ENCODE measurements at places on chromosomes 3 and 15. TPM values are rescaled to one million over a fixed set of nuclear protein-coding genes. Genes with fewer than 3 reads are reported as not detected.

- H3K36me3 ChIP-seq = no peaks in the 10 kb centered on the region
- peaks cover 5% of the 10 kb centered on the region for H3K4me1 ChIP-seq
- H3K27me3 ChIP-seq = no peaks in the 10 kb centered on the region
- no peak for DNase-seq
Observed at GRCh38 chr3:57221883-57222282, 5.6 kb upstream of the APPL1 start.

GRCh38 chr3:131033480-131034080 is 6.9 kb downstream of the NEK11 start:
- no peaks in the 10 kb centered on the region for H3K4me1 ChIP-seq
- no peak overlapping the region for H3K4me3 ChIP-seq
- H3K36me3 ChIP-seq = no peaks in the 10 kb centered on the region
- DNase-seq = no peak
- no peaks in the 10 kb centered on the region for H3K27me3 ChIP-seq

- no peak for DNase-seq
- H3K27me3 ChIP-seq = peaks cover 3% of the 10 kb centered on the region
- H3K27ac ChIP-seq = peak overlapping the region; percentile 45
Observed at GRCh38 chr15:50109076-50109987, 9.7 kb downstream of the ATP8B4 start.

- H3K4me3 ChIP-seq = no peak overlapping the region
- peaks cover 16% of the 10 kb centered on the region for H3K4me1 ChIP-seq
- H3K27me3 ChIP-seq = peaks cover 20% of the 10 kb centered on the region
- DNase-seq = no peak
- no peak overlapping the region for H3K27ac ChIP-seq
Observed at GRCh38 chr15:75174729-75175128, 27.0 kb upstream of the C15orf39 start.

DNA sequence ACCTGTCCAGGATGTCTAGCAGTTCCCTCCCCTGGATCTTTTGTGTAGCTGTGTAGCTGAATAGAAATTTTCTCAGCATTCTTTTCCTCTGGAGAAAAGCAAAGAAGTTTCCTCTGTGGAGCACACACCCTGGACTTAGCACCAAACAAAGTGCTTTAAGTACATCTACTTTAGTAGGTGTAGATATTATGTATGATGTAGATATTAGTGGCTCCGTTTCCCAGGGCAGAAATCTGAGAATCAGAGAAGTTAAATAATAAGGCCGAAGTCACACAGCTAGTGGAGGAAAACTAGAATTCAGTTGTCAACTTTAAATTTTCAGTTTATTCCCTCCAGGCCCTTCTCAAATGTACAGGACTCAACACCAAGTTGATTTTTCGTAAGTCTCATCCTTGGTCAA is 401.7 kb upstream of the NR2F2 start:
- peaks cover 3% of the 10 kb centered on the region for H3K4me1 ChIP-seq
- H3K4me3 ChIP-seq = no peak overlapping the region
- DNase-seq = no peak
- no peaks in the 10 kb centered on the region for H3K36me3 ChIP-seq
- H3K27ac ChIP-seq = no peak overlapping the region

DNA sequence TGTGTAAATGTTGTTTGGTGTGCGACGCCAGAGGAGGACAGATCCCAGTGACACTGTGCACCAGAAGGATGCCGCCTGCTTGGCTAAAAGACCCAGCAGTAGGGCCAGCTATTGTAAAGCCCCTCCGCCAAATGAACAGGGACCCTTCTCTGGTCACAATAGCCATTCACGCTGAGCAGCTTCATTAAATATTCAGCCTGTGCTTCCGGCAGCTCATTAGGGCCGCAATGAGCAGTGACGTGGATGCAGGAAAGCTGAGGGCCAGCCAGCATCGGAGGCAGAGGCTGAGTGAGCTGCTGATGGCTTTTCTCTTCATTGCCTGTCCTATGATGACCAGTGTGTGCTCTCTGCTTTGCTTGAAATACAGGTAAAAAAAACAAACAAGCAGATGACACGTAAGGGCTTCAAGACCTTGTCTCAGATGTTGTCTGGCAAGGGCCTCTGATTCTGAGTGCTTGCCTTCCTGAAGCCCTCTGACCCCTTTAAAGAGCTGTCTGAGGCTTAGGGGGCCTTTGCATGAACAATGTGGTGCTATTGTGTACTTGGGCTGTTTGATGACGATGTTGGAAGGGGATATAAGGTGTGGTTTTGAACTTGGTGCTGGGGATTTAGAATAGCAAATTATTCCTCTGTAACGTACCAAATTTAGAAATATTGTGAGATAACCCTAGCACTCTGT is 130.4 kb downstream of the FEZF2 start:
- no peak for DNase-seq
- H3K4me1 ChIP-seq = no peaks in the 10 kb centered on the region
- H3K27ac ChIP-seq = no peak overlapping the region
- H3K36me3 ChIP-seq = no peaks in the 10 kb centered on the region
- H3K4me3 ChIP-seq = no peak overlapping the region
- peaks cover 14% of the 10 kb centered on the region for H3K27me3 ChIP-seq

GRCh38 chr3:35789042-35789831 is 149.9 kb downstream of the ARPP21 start:
- H3K4me3 ChIP-seq = no peak overlapping the region
- no peak overlapping the region for H3K27ac ChIP-seq
- no peak for DNase-seq
- no peaks in the 10 kb centered on the region for H3K36me3 ChIP-seq
- no peaks in the 10 kb centered on the region for H3K27me3 ChIP-seq
- no peaks in the 10 kb centered on the region for H3K4me1 ChIP-seq

DNA sequence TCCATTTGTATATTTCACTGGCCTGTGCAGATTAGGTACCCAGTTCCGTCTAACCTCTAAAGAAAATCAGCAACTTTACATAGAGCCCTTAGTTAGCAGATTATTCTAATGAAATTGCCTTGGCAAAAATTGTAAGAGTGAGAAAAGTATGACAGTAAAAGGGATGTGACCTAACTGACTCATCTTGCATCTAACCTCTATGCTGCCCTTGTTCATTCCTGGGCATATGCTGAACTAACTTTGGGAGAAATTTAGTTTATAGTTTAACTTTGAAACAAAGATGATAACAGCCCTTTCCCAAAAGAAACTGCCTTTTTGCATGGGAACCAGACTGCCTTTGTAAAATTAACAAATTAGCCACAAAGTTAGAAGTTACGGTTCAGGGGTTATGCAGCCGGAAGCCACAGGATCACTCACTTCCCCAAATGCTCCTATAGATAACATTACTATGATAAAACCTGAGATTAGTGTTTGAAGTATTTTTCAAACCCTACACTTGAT is 839.8 kb upstream of the ALCAM start:
- no peaks in the 10 kb centered on the region for H3K36me3 ChIP-seq
- H3K27me3 ChIP-seq = no peaks in the 10 kb centered on the region
- no peak for DNase-seq
- H3K4me1 ChIP-seq = no peaks in the 10 kb centered on the region

DNA sequence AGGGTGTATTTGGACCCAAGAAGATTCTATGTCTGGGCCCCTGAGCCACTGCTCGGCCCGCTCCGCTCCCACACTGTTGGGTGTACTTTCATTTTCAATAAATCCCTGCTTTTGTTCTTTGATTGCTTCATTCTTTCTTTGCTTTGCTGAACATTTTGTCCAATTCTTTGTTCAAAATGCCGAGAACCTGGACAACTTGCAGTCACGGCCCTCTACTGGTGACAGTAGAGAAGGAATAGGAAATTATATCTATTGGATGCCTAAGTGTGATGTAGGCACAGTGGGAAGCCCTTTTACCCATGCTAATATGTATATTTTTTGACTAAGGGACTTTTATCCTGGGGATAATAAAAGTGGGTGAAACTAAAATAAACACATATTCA is 340.8 kb downstream of the LRRC3B start:
- DNase-seq = no peak
- no peak overlapping the region for H3K27ac ChIP-seq
- no peak overlapping the region for H3K4me3 ChIP-seq

DNA sequence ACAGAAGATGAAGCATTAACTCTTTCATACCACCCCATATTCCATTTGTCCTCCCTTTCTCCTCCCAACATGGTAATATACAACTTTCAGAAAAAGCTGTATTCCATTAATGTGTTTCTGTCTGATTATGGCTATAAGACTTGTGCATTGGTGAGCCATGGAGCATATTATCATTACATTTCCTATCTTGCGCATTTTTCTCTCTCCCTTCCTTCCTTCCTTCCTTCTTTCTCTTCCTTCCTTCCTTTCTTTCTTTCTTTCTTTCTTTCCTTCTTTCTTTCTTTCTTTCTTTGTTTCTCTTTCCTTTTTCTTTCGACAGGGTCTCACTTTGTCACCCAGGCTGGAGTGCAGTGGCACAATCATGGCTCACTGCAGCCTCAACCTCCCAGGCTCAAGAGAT is 25.5 kb upstream of the PDE8A start:
- peaks cover 9% of the 10 kb centered on the region for H3K4me1 ChIP-seq
- H3K27me3 ChIP-seq = peaks cover 12% of the 10 kb centered on the region
- no peak overlapping the region for H3K27ac ChIP-seq
- H3K4me3 ChIP-seq = no peak overlapping the region

DNA sequence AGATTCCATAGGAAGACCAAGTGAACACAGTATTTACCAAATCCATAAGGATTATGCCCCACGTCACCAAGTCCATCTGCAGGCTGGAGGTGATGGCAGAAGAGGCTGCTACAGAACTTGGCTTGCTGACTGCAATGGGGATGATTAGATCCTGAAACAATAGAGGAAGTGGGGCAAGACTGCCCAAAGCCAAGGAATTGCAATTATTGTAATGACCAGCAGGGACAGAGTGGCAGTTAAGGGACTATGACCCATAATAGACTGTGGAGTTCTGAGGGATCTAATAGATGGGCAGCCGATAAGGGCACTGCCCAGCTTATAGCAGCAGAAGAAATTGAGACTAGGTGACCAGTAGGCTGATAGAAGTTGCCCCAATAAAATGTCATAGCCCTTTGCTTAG is 108.4 kb downstream of the MINAR1 start:
- no peak overlapping the region for H3K4me3 ChIP-seq
- H3K36me3 ChIP-seq = no peaks in the 10 kb centered on the region
- DNase-seq = no peak
- no peak overlapping the region for H3K27ac ChIP-seq
- no peaks in the 10 kb centered on the region for H3K4me1 ChIP-seq

DNA sequence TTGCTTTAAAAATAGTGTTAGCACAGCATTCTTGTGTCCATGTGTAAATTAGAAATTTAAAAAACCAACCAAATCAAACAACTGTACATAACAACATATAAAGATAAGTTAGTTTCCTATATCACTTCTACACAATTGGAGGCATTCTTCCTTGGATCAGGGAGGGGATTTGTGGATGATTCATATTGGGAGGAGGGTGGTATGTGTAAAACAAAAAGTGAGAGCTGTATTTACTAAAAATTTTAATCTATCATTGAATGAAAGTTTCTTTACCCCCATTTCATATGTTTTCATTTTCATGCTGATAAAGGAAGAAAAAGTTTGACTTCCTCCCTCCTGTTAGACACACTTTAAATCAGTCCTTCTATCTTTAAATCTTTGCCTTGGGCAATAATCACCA is 325.0 kb downstream of the SATB1 start:
- peaks cover 24% of the 10 kb centered on the region for H3K4me1 ChIP-seq
- H3K27ac ChIP-seq = peak overlapping the region; percentile 83
- H3K27me3 ChIP-seq = peaks cover 8% of the 10 kb centered on the region
- peak overlapping the region; percentile 37 for H3K4me3 ChIP-seq
- peaks cover 9% of the 10 kb centered on the region for H3K36me3 ChIP-seq
- no peak for DNase-seq

- H3K4me3 ChIP-seq = peak overlapping the region; percentile 90
- DNase-seq = peak; percentile 23
- peaks cover 17% of the 10 kb centered on the region for H3K4me1 ChIP-seq
- no peaks in the 10 kb centered on the region for H3K27me3 ChIP-seq
- peaks cover 20% of the 10 kb centered on the region for H3K36me3 ChIP-seq
Observed at GRCh38 chr15:34223904-34224596, 766 bp upstream of the EMC4 start.

GRCh38 chr15:36406911-36407310 is 172.5 kb upstream of the CDIN1 start:
- no peak for DNase-seq
- H3K36me3 ChIP-seq = no peaks in the 10 kb centered on the region
- H3K4me3 ChIP-seq = no peak overlapping the region
- H3K4me1 ChIP-seq = no peaks in the 10 kb centered on the region
- no peak overlapping the region for H3K27ac ChIP-seq

- no peaks in the 10 kb centered on the region for H3K36me3 ChIP-seq
- no peak for DNase-seq
- no peak overlapping the region for H3K27ac ChIP-seq
- no peak overlapping the region for H3K4me3 ChIP-seq
Observed at GRCh38 chr3:55780913-55781312, 293.8 kb upstream of the WNT5A start.

DNA sequence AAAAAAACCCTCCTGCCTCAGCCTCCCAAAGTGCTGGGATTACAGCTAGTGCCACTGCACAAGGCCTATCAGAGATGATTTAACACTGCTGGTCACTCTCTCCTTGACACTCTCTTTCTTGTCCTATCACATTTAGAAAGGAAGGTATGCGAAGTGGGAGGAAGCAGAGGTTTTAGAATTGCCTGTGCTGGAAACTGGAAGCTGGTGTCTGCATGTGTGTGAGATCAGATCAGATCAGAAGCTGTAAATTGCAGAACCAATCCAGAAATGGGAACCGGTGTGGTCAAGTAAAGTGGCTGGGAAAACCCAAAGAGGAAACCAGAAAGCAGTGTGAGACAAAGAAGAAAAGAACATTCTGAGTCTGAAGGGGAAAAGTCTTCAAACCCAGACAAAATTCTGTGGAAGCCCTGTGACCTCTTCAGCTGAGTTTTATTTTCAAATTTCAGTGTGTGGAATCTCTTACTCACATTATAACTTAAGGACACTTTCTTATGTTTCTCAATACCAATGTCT is 2.8 kb downstream of the EFHB start:
- H3K36me3 ChIP-seq = peaks cover 5% of the 10 kb centered on the region
- peak overlapping the region; percentile 21 for H3K4me3 ChIP-seq
- peak; percentile 71 for DNase-seq
- peaks cover 32% of the 10 kb centered on the region for H3K4me1 ChIP-seq
- peak overlapping the region; percentile 83 for H3K27ac ChIP-seq
- peaks cover 12% of the 10 kb centered on the region for H3K27me3 ChIP-seq

DNA sequence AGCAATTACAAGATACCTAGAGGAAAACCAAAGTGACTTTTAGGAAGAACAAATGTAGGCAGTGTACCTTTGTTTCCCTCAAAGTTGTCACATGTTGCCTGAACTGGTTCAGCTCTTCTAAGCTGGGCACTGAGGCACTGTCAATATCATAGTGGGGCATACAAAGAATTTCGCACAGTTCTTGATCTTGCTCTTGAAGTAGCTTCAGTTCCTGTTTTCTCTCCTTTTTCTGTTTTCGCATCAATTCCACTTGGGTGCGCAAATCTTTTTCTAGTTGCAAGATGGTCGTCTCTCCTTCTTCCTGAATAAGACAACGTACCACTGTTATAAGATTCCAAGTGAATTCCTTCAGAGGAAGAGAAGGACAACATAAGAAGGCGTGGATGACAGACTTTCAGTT is 12.7 kb downstream of the PRC1 start:
- H3K27me3 ChIP-seq = no peaks in the 10 kb centered on the region
- H3K4me3 ChIP-seq = no peak overlapping the region
- peaks cover 64% of the 10 kb centered on the region for H3K36me3 ChIP-seq
- no peak overlapping the region for H3K27ac ChIP-seq
- no peak for DNase-seq

Gene ACTC1
- not detected for total RNA-seq

Gene LRRIQ4
- 0.12 TPM for total RNA-seq

Gene FAM107A
- total RNA-seq = not detected

Gene TUSC7
- not detected for total RNA-seq

Gene TRPM1
- total RNA-seq = not detected

Gene CCDC39
- total RNA-seq = not detected

Gene CHRNA5
- 8.5 TPM for total RNA-seq

Gene RBPMS2
- not detected for total RNA-seq

Gene TTLL13
- total RNA-seq = 0.39 TPM

Gene LMLN
- 4.3 TPM for total RNA-seq

Gene XCR1
- total RNA-seq = not detected

Gene CTXN2
- not detected for total RNA-seq

Gene AQP9
- total RNA-seq = 0.18 TPM

Gene STRIT1
- total RNA-seq = not detected
